Gastroesophageal sphincter (tissue), 4 donors: ENCODE measurements at places on chromosomes 7 and 10.

DNA sequence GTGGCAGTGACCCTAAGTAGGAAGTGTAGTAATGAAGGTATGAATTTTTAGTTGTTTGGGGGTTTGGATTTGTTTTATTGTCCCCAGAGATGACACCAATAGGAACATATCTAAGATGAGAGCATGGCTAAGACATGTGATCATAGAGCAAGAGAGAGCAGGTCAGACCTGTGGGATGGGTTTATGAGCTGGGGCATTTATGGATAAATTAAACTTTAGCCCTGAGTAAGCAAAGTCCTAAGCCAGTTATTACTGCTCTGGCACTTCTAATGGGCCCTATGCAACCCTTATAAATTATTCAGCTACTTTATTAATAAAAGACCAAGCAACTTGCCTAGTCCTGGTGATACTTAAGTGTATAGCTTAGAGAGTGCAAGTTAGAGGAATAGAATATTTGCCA, 85.1 kb downstream of the LRRC4 start:
- no peak for ATAC-seq

DNA sequence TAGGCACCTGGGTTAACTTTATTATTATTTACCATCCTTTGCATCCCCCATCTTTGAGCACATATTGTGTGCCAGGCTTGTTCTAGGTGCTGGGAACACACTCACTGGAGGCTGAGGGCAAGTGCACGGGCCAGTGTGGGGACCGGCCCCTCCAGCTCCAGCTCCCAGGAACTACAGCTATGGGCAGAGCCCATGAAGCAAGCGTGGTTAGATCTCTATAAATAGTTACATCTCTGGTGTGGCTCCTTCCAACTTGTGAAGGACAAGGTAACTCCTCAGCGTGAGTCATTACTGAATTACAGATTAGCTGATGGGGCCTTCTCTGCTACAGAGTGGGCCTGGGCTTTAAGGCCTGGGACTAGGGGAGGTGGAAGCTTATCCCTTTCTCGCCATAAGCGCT, 583.5 kb downstream of the SDK1 start:
- ATAC-seq, result no peak

GRCh38 chr10:80144696-80145131, 12.2 kb downstream of the PLAC9 start:
- no peak for ATAC-seq

DNA sequence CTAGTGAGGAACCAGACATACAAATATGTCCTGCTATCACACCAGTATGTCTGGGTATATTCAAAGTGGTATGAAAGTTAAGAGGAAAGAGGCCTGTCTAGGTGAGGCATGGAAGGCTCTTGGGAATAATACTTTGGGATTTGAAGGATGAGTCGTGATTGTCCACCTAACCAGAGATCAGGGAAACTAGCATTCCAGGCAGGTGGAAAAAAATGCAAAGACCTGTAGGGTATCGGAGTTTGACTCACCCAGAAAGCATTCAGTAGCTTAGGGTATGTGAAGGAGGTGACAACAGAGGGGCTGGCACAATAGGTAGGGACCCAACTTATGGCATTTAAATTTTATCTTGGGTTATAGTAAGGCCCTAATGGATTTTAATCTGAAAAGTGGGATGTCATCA, 950 bp upstream of the GCC1 start:
- ATAC-seq, result no peak

DNA sequence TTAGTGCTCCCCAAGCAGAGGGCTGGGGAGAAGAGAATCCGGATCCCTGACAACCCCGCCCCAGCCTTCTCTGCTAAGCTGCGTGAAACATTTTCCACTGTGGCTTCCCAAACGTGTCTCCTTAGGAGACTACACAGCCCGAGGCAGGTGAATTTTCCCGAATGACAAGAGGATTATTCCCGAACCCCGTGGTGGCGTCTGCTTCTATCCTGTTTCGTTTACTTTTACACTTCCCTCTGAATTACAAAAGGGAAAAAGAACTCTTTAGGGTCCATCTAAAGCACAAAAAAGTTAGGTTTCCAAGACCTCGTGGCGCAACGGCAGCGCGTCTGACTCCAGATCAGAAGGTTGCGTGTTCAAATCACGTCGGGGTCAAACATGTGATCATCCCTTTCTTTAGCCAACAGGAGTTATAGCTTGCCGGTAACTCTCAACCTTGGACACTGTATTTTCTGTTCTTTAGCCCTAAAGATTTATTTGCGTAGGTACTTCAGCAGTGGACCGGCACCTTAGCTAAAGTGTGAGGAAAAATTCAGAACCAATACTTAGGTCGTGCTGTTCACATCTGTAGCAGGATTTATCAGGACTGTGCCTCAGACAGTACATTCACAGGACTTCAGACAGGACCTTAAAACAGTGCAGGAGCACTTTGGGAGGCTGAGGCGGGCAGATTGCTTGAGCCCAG, 3.2 kb upstream of the ZNF789 start:
- ATAC-seq, result no peak

- peak; percentile 57 for ATAC-seq
Observed at GRCh38 chr10:74593470-74593869, 232.9 kb upstream of the KAT6B start.

- no peak for ATAC-seq
Observed at GRCh38 chr7:135486261-135486920, 23.5 kb downstream of the CNOT4 start.

DNA sequence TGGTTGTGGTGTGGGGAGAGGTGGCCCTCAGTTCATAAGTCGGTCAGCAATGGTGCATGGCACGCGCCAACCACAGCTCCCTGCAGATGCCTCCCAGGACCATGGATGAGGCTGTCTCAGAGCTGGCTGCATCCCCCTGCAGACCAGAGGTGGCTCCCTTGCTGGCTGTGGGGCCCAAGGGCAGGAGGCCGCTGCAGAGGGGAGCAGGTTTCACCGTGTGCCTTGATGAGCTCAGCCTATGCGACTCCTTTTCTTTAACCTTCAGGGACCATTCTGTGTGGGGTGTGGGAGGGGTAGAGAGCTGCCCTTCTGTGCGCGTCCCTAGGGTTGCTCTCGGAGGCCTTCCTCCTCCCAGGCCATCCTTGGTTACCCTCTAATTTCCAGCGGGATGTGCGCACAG, 152.4 kb downstream of the ACTR3B start:
- no peak for ATAC-seq

GRCh38 chr7:85508642-85509410, 322.0 kb upstream of the SEMA3D start:
- ATAC-seq, result no peak

DNA sequence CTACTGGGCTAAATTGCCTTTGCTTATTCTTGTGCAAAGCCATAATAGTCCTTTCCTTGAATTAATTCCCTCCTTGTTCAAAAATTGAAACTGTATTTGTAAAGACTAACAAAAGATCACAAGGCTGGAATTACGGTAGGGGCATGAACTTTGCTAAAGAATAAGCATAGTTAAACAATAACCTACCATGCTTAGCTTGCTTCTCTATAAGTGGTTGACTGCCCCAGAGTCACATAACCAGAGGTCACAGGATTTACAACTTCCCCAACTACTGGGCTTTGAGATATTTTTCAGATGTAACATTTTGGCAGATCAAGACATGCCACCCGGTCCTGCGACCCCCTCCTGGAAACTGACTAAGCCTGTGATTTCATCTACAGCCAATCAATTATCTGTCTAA, 181.4 kb downstream of the GPAM start:
- no peak for ATAC-seq
